ENCODE measurements at places on chromosomes 7 and 10.

DNA sequence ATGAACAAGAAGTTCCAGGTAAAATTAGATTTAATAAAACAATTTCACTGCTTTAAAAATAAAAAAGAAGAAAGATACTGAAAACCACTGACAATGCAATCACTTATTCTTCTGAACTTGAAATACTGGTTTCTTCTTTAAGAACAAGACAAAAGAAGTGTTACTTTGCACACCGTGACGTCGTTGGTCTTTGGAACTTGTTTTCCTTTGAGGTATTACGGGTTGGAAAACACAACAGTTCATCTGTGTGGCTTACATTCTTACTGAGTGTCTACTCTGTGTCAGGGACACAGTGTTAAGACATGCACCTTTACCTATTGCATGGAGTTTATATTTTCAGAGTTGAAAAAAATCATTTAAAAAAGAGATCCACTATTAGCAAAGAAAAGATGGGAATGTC, 41.3 kb upstream of the UCN3 start:
- DNase-seq, result no peak

DNA sequence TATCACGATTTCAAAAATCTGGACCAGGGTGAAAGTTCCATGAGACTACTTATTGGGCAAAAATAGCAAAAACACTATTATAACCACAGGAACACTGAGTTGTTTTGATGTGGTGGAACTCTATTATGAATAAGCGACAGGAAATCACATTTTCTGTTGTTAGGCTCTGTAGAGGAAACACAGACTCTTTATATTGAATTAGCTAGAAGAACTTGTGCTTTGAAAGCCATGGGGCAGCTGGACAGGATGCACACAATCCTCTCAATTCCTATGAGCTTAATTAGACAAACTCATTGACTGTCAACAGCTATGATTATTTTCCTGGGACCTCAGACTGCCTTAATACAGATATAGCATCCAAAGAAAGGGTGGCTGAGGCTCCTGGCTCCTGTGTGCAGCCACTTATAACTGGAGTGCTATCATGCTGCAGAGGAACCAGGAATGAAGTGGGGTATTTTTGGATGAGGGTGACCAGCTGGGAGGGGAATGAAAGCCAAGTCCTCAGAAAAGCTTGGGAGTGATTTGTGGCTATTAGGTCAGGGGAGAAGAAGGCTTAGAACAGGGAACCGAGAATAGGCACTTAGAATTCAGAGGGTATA, 657.3 kb downstream of the TYW1 start:
- no peak for DNase-seq

GRCh38 chr7:116630357-116630756, 41.6 kb upstream of the MET start:
- no peak for DNase-seq

GRCh38 chr10:108696792-108697477, 1226.4 kb downstream of the XPNPEP1 start:
- DNase-seq, result no peak

DNA sequence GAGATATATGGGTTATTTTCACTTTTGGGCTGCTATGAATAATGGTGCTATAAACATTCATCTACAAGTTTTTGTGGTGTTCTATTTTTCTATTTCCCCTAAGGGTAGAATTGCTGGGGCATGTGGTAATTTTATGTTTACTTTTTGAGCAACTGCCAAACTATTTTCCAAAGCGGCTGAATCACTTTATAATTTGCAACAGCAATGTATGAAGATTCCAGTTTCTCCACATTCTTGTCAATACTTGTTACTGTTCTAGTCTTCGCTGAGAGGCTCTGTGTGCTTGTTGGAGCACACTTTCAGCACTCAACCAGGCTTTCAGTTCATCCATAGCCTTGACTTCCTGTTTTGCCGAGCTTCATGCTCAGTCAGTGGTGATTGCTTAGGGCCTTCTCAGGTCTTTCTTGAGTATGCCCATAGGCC, 39.0 kb downstream of the ADK start:
- DNase-seq, result peak; percentile 85

DNA sequence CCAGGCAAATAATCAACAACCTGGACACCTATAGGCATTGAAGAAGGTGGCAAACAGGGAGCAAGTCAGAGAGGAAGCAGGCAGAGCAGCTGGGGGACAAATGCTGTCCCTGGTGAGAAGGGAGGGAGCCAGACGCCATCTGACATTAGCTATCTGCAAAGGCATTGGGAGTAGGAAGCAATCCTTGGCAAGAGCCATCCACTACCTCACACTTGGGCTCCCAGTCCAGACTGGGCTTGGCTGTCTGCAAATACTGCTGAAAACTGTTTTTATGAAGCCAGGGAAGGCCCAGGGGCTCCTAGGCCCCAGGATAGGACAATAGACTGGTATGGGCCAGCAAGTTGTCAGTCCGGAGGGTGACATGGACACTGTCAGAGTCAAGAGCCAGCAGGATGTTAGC, 132.5 kb downstream of the SORBS1 start:
- DNase-seq, result no peak
